ENCODE measurements at places on chromosomes 11 and 22.

- no peak for DNase-seq
These were observed 138.1 kb upstream of the MPPED2 start for GRCh38 chr11:30724274-30724673.

GRCh38 chr11:64571410-64572091 lies 19.5 kb upstream of the SLC22A12 start:
- DNase-seq = no peak

DNA sequence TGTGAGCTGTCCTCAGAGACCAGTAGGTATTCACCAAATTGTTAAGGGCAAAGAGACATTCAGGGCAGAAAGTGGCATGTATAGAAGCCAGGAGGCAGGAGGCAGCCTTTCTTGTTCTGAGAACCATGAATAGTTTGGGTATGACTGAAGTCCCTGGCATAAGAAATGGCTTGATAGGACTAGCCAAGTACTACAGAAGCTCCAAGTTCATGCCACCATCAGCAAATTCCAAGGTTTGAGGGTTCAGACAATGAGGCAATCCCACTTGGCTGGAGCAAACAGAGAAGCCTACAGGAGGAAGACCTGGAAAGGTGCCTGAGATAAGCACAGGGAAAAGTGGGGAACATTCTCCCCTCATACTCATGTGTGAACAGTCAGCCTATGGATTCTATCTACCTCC lies 25.8 kb downstream of the XRRA1 start:
- no peak for DNase-seq

GRCh38 chr11:125938418-125938817 lies 7.4 kb upstream of the VSIG10L2 start:
- no peak for DNase-seq

- no peak for DNase-seq
These were observed 416.1 kb downstream of the MN1 start for GRCh38 chr22:27385261-27385998.

DNA sequence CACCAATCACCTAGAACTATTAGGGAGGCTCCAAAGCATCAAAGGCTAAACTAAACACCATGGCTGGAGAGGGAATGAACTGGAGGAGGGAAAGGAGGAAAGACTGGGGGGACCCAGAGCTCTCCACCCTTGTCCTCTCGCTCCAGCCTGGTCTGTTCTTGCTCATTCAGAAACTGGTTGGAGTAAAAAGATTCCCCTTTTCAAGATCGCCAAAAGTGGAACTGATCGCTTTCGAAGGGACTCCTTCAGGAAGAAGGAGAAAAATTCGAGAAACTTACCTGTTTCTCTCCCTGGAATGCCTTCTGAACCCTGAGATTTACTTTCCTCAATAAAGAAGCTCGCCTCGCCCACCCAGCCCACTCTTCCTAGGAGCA lies 46.9 kb downstream of the OR4D9 start:
- no peak for DNase-seq

DNA sequence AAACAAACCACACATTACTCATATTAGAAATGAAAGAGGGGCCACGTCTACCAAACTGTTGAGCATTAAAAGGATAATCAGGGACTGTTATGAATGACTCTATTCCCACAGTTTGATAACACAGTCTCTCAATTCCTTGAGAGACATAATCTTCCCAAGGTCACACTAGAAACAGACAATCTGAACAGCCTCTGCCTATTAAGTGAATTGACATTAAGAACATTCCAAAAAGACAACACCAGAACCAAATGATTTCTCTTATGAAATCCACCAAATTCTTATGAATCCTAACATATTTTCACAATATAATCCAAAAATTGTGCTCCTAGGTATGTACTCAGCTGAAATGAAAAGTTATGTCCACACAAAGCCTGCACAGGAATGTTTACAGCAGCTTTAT lies 4.6 kb downstream of the RFPL1 start:
- DNase-seq = no peak

GRCh38 chr11:114001416-114001815 lies 26.5 kb downstream of the HTR3A start:
- peak; percentile 33 for DNase-seq

DNA sequence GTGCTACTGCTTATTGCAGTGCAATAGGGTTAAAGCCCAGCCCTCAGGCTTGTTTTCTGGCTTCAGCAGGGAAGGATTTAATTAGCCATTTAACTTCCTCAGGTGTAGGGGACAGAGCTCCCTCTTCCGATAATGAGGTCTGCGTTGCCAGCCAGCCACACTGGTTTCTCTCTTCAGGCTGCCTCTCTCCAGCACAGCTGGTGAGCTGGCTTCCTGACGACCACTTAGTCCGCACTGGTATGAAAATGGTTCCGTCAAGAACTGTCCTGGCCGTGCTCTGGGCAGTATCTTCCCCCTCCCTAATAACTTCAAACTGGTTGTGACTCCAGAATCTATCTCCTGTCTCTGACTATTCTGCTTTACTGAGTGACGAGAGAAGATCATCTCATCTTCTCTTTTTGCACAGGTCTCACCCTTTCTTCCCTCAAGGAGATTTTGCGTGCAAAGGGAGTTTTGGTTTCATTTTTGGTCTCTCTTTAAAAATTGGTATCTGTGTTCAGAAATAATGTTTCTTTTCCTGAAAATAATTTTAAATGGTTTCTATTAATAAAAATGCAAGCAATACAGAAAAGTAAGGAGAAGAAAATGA lies 49.2 kb downstream of the CNTN5 start:
- DNase-seq = peak; percentile 9

- no peak for DNase-seq
These were observed 221.2 kb upstream of the B3GAT1 start for GRCh38 chr11:134633276-134633675.

DNA sequence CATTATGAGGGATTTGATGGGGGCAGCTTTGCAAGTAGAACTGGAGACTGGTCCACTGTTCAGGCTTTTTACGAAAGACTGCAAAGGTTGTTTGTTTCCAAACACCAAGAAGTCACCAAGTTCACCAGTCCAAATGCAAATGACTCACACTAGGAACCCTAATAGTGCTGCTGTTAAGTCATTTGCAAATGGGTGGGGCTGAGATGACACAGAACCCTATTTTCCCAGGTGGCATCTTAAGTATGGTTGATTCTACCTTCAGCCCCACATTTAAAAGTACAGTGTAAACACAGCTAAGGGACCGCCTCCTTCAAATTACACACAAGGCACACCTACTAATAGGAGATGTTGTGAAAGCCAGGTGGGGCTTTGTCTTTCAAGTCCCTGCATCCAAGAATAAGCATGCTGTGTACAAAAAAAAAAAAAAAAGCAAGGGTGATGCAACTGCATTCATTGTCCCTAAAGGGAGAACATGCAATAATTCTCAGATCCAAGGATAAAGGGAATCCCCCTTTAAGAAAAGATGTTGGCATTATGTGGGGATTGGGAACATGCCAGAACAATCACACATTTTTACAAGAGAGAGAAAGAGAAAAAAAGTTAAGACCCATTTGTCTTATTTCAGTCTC lies 27.3 kb downstream of the BDNF start:
- no peak for DNase-seq

- no peak for DNase-seq
These were observed 9.5 kb upstream of the ADA2 start for GRCh38 chr22:17228725-17229126.

GRCh38 chr11:132024587-132025295 lies 654.3 kb downstream of the NTM start:
- peak; percentile 39 for DNase-seq

GRCh38 chr11:95915051-95915450 lies 8.9 kb downstream of the MTMR2 start:
- peak; percentile 49 for DNase-seq

- DNase-seq = peak; percentile 88
These were observed 35.5 kb downstream of the PIWIL4 start for GRCh38 chr11:94602430-94603372.

DNA sequence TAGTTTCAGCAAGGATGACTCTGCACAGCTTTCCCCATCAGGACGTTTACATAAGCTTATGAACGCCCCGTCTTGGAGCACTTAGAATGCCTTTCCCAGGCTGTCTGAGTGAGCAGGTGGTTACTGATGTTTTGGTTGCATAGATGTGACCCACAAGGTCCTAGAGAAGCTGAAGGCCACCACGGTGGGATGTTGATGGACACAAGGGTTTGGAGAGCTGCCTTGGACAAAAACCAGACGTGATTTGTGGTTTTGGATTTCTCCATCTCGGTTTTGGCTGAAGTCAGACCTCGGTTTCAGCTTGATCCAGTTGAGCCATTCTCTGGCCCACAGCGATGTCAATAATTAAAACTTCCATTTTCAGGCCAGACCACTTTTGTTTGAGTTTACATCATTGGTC lies 151.9 kb downstream of the LDLRAD3 start:
- peak; percentile 79 for DNase-seq

- DNase-seq = no peak
These were observed 176.5 kb upstream of the NAV2 start for GRCh38 chr11:19536131-19536530.

- no peak for DNase-seq
These were observed 7.6 kb downstream of the APOBEC3A start for GRCh38 chr22:38964989-38965388.

GRCh38 chr11:104682206-104682605 lies 216.1 kb downstream of the CASP12 start:
- DNase-seq = no peak

GRCh38 chr11:113796663-113797259 lies 17.2 kb downstream of the CLDN25 start:
- peak; percentile 29 for DNase-seq

DNA sequence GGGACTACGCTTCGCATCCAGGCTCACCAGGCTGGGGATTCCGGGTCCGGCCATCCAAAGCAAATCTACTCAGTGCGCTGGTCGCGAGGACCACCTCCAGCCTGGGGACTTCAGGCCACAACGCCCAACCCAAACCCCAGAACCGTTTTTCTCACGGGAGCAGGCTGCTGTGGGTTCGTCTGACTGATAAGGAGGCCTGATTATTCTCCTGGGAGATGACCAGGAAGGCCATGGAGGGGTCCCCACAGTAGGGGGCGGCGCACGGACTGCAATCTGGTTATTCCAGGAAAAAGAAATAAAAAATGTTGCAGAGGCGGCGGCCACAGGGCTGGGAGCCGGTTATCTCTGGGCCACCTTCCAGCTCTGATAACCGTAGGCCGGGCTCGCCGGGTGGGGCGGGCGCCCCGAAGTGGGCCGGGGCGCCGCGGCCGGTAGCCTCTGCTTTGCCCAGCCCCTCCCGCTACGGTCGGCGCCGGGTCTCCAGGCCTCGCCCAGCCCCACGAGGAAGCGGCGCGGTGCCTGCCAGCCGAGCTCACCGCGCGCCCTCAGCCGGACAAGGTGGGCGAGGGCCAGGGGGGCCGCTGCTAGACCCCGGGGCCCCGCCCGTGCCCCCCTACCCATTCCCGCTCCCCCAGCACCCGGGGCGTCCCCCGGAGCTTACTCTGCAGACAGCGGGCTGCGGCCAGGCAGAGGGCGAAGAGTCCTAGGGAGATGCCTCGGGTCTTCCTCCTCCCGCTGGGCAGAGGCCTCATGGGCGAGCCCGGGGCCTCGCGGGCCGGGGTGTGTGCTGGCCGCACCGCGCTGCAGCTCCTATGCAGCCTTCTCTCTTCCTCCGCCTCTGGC lies 446 bp downstream of the VSTM5 start:
- DNase-seq = peak; percentile 28

GRCh38 chr11:122647736-122648275 lies 7.7 kb upstream of the UBASH3B start:
- DNase-seq = no peak

DNA sequence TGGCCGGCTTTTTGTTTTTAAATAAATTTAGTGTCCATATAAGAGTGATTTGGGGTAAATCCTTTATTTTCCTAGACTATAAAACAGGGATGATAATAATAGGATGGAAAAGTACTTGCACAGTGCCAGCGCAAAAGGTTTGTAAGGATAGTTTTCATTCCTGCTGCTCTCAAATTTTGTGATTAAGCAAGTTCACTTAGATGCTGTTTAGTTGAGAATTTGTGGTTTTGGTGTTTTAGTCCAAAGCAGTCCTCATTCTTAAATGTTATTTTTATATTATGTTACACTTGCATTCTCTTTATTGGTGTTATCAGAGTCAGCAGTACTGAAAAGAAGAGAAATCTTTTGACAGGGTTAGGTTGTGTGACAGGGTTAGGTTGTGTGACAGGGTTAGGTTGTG lies 47.9 kb downstream of the PPP6R3 start:
- DNase-seq = peak; percentile 49

DNA sequence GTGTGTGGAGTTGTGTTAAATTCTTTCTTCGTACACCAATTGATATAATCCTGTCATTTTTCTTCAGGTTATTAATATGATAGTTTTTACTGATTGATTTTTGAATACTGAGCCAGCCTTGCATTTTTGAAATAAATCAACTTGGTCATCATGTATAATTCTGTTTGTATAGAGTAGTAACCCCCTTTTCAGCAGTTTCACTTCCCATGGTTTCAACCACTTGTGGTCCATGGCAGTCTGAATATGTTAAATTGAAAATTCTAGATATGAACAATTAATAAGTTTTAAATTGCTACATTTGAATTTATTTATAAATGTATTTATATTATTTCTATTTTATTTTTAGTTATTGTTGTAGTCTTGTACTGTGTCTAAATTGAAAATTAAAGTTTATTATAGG lies 32.6 kb downstream of the MS4A6A start:
- no peak for DNase-seq
